ENCODE measurements at places on chromosomes 16 and 17.

- no peak for DNase-seq
Observed at GRCh38 chr17:80742091-80742490, 197.5 kb downstream of the RPTOR start.

DNA sequence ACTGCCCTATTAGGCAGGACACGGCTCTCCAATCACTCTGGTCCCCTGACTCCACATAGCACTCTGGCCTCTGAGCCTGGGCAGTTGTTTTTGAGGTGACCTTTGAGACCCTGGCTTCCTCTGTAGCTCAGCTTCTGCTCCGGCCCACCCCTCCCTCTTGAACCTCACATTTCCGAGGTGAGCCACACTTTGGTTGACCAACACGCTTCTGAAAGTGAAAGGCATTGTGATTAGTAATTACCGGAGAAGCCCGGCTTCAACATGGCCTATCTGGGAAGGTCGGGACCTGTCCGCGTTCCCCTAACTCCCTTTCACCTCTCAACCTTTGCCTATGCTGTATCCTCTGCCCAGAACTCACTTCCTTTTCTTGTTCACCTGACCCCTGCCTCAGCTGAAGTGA is 10.3 kb upstream of the ITGAX start:
- no peak for DNase-seq

GRCh38 chr17:17129466-17129865 is 76.7 kb downstream of the PLD6 start:
- DNase-seq = no peak

DNA sequence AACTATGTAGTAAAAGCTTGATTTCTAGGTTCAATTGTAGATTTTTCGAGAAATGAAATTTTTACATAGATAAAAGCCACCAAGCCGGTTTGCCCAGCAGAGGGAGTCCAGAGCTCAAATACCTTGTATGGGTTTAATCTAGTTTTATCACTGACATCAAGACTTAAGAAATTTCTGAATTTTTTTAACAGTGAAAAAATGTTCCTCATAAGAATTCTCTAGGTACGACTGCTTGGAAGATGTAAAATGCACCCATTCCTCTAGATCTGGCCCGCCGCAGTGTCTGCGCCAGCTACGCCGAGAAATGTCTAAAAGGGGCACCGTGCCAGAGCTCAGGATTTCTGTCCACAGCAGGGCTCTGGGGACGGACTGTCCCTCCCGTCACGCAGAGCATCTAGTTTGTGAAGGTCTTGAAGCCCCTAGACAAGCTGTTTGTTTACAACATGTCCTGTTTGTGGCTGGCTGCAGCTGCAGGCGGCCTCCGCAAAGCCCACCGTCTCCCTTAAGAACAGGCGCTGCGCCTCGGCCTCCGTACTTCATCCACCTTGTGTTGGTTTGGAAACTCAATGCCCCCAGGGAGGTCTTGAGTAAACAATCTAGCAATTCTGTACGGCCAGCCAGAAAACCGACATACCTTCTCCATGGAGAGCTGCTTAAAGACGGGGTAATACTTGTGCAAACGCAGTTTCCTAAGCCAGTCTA is 24.8 kb downstream of the MAP1LC3B start:
- no peak for DNase-seq

DNA sequence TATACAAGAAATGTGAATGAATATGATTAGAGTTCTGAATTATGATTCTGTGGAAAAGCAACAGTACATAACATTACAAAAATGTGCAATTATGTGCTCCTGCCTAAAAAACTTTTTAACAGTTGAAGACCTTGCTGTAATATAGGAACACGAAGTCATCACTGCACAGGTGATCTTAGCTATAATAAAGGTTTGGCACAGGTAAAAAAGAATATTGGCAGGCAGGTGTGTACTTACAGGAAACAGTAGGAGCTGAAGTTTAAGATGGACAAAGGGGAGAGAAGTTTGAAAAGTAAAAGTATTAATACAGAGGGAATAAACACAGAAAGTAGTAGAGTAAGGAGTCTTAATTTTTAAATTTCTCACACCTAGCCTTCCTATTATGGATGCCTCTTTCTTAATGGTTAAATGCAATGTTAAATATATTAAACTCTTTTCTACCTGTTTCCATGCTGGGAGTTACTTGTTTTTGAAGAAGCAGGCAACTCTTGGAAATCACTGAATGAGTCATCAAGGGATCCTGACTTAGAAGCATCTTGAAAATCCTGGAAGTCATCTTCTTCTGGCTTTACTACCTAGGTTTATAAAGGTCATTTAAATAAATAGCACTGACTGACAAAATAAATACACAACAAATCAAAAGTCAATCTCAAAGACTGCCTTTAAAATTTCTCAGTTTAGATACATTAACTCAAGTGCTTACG is 40.7 kb downstream of the SYNRG start:
- no peak for DNase-seq

DNA sequence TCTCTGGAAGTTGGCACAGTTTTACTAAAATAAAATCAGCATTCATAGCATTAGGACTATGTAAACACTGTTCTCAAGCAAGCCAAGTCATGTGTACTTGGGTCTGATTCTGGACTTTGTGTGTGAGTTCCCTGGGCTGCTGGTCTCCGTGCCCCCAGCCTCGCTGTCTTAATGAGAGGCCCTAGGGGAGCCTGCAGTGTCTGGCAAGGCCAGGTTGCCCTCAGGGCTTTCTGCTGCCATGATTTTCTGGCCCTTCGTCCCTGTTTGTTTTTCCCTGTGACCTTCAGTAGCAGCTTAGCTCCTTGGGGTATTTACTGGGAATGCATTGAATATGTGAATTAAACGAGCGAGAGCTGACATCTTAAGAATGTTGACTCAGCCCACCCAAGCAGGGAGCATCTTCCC is 161.8 kb downstream of the RPTOR start:
- DNase-seq = no peak

DNA sequence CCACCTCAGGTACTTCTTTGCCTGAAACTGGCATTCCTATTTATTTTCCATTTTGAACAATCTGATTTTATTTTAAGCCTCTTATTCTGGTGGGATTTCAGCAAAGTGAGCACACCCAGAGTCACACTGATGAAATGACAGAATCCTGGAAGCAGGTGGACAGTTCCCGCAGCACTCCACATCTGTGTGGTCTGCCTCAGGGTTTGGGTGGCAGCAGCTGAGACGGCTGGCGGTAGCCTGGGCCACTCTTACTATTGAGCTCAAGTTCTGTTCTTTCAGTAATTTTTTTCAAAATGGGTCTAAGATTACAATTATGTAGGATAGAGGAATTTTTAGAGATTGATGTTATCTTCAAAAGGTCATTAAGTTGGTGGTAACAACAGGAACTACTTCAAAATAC is 32.5 kb upstream of the ENDOV start:
- no peak for DNase-seq

- no peak for DNase-seq
Observed at GRCh38 chr17:15926039-15926740, 18.7 kb upstream of the ADORA2B start.

GRCh38 chr17:79530361-79531105 is 80.3 kb downstream of the RBFOX3 start:
- no peak for DNase-seq

GRCh38 chr17:8080208-8080798 is 7.2 kb downstream of the ALOX12B start:
- no peak for DNase-seq

- DNase-seq = no peak
Observed at GRCh38 chr17:66347661-66348514, 45.5 kb downstream of the PRKCA start.

All from Peyer's patch (tissue), 4 donors.